ENCODE measurements at places on chromosomes 13 and 19. TPM values are rescaled to one million over a fixed set of nuclear protein-coding genes. Genes with fewer than 3 reads are reported as not detected.

Gene GJB2
- 1.5 TPM for total RNA-seq

- no peak for DNase-seq
- H3K27ac ChIP-seq, result no peak overlapping the region
- peaks cover 2% of the 10 kb centered on the region for H3K4me1 ChIP-seq
- no peak overlapping the region for H3K4me3 ChIP-seq
- H3K36me3 ChIP-seq, result no peaks in the 10 kb centered on the region
Measured at GRCh38 chr13:94269557-94269956, 209.9 kb downstream of the DCT start.

- no peaks in the 10 kb centered on the region for H3K36me3 ChIP-seq
- H3K27me3 ChIP-seq, result no peaks in the 10 kb centered on the region
- peak overlapping the region; percentile 30 for H3K27ac ChIP-seq
- H3K4me1 ChIP-seq, result peaks cover 11% of the 10 kb centered on the region
- no peak overlapping the region for H3K4me3 ChIP-seq
Measured at GRCh38 chr13:106623799-106624460, 56.0 kb upstream of the ARGLU1 start.

GRCh38 chr13:30153545-30154426 lies 153.6 kb downstream of the KATNAL1 start:
- H3K27me3 ChIP-seq, result no peaks in the 10 kb centered on the region
- DNase-seq, result peak; percentile 42
- no peak overlapping the region for H3K4me3 ChIP-seq
- H3K27ac ChIP-seq, result no peak overlapping the region
- H3K36me3 ChIP-seq, result no peaks in the 10 kb centered on the region

DNA sequence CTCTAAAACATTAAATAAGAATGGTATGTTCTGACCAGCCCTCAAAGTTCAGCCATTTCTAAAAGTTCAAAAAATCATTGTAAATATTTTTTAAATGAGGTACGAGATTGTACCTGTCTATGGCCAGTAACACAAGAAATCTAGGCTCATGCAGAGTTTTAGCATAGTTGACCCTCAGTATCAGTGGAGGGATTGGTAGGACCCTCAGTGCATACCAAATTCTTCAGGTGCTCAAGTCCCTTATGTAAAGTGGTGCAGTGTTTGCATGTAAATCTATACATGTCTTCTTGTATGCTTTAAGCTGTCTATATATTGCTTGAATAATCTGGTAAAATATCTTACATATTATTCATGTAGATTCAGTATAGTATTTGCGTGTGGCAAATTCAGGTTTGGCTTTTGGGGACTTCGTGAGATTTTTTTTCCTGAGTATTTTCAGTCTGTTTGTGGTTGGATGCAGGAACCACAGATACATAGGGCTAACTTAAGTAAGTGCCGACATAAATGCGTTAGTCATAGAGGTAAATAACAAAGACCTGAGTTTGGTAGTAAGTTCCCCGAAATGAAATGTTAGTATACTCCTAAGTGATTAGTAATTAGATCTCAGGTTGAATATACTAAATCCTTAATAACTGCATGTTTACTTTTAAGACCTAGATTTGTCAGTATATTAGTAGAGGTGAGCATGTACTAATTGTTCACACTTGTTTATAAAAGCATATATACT lies 7.8 kb downstream of the MIR17HG start:
- peaks cover 15% of the 10 kb centered on the region for H3K4me1 ChIP-seq
- no peak overlapping the region for H3K4me3 ChIP-seq
- peaks cover 3% of the 10 kb centered on the region for H3K36me3 ChIP-seq
- no peaks in the 10 kb centered on the region for H3K27me3 ChIP-seq
- DNase-seq, result no peak

DNA sequence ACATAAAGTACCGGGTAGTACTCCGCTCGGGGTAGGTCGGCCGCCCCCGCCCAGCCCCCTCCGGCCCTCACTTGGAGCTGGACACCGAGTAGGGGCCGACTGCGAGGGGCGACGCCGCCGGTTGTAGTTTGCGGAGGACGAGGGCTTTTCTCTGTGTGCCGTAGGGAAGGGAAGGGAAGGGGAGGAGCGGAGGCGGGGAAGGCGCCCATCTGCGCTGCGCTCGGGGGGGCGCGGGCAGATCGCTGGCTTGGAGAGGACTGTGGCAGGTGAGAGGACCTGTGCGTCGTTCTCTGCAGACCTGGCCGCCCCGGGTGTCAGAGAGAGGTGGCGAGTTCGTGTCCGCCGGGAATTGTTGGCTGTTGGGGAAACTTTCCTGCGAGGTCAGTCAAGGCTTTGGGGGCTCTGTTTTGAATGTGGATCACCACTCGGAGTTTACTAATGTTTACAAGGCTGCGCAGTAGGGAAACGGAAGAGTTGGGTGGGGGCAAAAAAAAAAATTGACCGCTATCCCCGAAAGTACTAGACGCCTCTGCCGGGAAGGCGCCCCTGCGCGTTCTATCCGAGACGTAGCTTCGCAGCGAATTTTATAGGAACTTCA lies 1.4 kb downstream of the ING1 start:
- H3K4me1 ChIP-seq, result peaks cover 24% of the 10 kb centered on the region
- peak; percentile 81 for DNase-seq
- peaks cover 7% of the 10 kb centered on the region for H3K36me3 ChIP-seq
- H3K4me3 ChIP-seq, result peak overlapping the region; percentile 89

Measured in lung (tissue), 17 donors.